ENCODE measurements at places on chromosomes 5 and 9.

DNA sequence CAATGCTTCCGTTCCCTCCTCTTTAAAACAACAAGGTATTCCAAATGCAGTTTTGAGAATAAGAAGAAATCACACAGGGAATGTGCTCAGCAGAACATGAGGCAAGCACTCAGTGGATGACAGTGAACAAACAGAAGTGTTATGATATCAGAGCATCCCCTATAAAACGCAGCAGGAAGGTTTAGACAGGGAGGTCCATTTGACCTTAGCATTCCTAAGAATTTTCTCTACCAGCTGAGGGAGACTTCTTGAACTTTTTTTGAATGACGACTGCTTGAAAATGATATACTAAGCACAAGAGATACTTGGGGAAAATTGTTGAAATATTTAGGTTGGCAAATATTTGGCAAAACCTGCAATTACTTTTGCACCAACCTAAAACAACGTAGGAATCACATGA, 3.9 kb downstream of the AMACR start:
- no peak for DNase-seq

DNA sequence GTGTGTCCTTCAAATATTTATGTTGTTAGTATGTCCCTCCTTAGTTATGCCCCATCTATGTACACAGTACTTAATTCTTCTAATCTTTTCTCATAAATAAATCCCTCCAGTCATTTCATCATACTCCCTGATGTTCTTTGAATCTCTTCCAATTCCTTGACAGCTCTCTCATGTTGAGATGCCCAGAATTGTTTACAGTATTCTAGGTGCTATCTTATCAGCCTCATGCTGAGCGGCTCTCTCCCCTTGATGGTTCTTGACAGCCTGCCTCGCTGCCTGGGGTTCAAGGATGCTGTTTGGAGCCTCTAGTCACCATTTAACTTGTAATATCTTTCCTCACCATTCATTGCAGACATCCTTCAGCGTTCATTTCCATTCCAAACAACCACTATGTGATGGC, 799.2 kb downstream of the BRINP1 start:
- no peak for DNase-seq

DNA sequence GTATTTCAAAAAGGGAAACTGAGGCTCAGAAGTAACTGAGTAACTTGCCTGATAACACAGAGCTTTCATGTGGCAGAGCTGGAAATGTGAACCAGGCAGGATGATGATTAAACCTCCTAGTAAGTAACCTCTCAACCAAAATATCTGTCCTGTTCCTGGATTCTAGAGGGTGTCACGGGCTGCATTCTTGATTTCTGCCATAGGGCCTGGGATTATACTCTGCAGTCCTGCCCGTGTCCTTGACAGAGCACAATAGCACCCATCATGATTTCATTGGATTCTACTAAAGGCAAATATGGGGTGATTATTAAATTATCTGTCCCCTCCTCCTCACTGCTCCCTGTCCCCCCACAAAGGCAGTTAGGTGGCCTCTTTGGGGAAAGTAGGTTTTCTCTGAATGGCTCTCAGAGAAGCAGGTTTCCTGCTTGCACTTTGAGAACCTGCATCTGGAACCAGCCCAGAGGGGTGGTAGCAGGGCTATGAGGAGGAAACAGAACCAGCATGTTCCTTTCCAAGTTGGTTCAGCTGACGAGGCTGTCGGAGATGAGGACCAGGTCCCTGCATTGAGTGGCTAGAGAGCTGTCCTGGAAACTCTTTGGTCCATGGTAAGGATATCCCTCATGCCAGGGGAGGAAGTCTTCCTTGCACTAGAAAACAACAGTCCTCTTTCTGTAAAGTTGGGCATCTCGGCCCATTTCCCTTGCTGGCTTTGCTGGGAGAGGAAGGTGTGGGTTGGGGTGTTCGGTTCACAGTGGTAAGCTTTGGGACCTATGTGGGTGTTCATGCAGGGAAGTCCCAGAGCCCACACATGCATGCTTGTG, 36.6 kb downstream of the PPARGC1B start:
- no peak for DNase-seq

- DNase-seq = no peak
Observed at GRCh38 chr5:135034236-135034962, 371 bp upstream of the PITX1 start.

DNA sequence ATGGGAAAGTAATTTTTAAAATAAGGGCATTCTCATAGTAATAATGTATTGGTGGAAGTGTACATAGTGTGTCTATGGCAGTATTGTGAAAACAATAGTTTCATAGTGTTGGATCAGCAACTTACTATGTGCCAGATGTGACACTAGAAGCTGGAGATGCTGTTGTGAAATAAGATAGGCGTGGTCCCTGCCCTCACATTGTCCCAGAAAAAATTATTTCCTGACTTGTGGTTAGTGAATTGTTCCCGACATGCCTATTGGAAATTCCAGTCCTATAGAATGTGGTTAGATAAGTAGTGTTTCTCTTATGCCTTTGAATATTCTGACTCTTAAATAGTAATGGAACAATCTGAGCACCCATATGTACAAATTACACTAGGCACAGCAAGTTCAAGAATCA, 55.3 kb upstream of the MTAP start:
- DNase-seq = no peak

DNA sequence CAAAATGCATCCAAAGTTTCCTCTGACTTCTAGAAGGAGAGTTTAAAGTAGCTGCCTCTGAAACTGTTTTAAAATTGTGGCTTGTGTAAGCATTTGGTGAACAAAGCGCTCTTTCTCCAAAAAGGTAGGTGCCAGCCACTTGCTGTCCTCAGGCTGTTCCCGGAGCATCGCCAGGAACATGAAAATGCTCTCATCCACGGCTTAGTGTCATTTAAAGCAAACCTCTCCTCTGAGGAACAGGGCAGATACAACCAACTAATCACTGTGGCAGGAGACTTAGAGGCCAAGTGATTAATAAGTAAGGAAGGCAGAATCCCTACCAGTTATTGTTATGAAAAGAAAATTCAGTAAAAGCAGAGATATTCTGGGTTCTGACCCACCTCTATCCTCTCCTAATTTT, 165.6 kb downstream of the DCP2 start:
- DNase-seq = no peak

DNA sequence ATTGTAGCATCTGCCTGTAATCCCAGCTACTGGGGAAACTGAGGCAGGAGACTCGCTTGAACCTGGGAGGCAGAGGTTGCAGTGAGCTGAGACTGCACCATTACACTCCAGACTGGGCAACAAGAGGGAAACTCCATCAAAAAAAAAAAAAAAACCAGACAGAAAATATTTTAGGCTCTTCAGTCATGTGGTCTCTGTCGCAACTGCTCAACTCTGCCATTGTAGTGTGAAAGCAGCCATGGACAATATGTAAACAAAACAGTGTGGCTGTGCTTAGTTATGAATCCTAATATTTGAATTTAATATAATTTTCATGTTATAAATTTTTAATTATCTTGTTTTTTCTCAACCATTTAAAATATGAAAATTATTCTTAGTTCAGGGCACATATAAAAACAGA, 38.4 kb downstream of the ZFAND5 start:
- no peak for DNase-seq

- no peak for DNase-seq
Observed at GRCh38 chr5:158736150-158736870, 363.4 kb downstream of the EBF1 start.

- DNase-seq = no peak
Observed at GRCh38 chr9:18438300-18438925, 35.5 kb upstream of the ADAMTSL1 start.

DNA sequence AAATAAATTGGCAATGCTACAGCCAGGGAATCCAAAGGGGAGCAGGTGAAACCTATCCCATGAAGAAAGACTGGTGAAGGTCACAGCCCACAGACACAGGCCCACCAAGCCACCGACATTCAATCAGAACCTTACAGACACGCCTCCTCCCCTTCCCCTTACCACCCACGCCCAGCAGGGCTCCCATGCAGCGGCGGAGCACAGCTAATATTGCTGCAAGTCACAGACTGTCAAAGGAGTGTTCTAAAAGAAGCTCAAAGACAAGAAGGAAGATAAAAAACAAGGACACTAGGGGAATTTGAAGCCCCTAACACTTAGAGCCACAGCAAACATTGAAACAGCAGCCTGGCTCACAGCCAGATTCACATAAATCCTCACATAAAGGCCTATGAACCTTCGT, 91.2 kb downstream of the MED10 start:
- no peak for DNase-seq

GRCh38 chr5:130747556-130747955, 417.5 kb downstream of the HINT1 start:
- no peak for DNase-seq

DNA sequence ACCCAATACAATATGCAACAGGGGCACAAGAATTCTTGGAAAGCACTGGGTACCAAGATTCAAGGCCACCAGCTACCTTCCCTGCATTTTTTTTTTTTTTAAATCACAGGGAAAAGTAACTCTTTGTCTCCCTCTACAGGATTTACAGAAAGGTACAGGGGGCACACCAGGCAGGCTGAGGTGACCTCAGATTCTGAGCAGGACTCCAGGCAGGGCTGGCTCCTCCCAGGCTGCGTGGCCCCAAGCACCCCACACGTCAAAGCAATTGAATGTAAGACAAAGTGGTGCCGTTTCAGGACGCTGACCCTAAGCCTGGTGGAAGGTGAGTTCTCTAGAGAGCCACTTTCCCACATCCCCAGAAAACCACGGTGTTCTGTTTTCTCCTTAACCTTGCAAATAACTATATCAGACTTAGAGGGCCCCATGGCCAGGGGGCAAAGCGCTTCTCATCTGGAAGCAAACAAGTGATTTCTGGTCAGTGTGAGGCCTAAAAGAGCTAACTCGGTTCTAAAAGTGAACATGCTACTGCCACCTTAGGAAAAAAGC, 222.6 kb downstream of the ROR2 start:
- DNase-seq = peak; percentile 26

DNA sequence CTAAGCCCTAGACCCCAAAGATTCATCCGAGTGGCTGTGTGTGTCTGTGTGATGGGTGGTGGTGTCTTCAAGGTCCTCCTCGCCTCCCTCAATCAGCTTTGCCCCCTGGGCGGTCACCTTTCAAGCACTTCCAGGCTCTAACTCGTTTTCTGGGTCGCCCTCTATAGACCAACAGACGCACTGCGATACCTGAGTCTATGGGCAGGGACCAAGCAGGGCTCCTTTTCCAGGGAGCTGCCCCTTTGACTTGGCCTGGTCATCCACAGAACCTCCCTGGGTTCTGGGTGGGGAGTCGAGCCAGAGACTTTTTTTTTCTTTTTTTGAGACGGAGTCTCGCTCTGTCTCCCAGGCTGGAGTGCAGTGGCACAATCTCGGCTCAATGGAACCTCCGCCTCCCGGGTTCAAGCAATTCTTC, 1.1 kb downstream of the SLC27A4 start:
- DNase-seq = peak; percentile 52

- no peak for DNase-seq
Observed at GRCh38 chr5:39452846-39453245, 28.1 kb upstream of the DAB2 start.

DNA sequence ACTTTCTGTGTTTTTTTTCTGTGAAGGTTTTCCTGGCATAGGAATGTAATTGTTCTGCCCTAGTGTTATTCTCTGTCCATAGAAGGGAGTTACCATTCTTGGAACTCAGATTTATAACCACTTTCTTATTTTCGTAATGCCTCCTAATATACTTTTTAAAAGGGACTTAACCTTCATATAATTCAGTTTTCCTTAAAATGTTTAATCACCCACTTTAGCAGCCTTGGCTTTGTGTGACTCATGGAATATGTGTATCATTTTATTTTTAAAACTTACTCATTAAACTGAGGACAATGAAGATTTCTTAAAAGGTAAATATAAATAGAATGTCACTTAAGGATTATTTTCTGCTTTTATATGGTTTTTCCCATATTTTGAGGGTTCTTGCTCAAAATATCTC, 50.0 kb downstream of the RAI14 start:
- no peak for DNase-seq

GRCh38 chr9:3281399-3281798, 244.4 kb downstream of the RFX3 start:
- DNase-seq = no peak

DNA sequence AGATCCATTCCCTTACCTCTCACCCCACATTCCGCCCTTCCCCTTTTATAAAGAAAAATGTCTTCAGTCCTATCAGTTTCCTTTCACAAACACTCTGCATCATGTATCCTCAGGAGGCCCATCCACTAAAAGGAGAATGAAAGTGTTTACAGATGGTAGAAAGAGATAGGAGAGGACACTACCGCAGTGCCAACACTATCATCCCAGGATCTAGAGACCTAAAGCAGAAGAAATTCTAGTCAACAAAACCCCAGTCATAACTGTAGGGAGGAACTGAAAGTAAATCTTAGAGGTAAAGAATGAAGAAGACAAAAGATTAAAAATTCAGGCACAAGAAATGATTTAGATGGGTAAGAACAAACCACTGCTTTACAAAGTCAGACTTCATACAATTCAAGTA, 114.1 kb downstream of the MLLT3 start:
- DNase-seq = no peak

GRCh38 chr5:102663749-102664530, 91.2 kb upstream of the PAM start:
- no peak for DNase-seq

- no peak for DNase-seq
Observed at GRCh38 chr9:26516773-26517343, 375.7 kb downstream of the CAAP1 start.

- DNase-seq = no peak
Observed at GRCh38 chr9:134051319-134051718, 16.5 kb downstream of the BRD3 start.

GRCh38 chr5:122311497-122311960, 508 bp upstream of the SNCAIP start:
- DNase-seq = no peak

- DNase-seq = peak; percentile 60
Observed at GRCh38 chr9:113580041-113580953, 116.8 kb downstream of the RGS3 start.

DNA sequence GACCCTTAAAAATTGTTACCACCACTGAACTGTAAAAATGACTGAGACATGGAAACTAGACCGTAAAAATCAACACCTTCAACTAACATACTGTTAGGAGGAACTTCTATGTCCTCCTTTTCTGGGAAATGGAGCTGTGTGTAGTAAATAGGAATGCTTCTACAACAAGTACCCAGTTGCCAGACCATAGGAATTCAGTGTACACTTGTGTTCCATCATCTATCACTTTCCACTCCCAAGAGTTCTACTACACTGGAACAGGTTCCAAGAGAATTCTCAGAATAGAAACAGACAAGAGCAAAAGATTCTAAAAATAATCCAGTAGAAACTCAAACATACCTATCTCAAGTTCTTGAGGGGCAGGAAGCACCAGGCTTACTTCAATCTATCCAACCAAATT, 23.6 kb downstream of the UBAP2 start:
- DNase-seq = no peak

DNA sequence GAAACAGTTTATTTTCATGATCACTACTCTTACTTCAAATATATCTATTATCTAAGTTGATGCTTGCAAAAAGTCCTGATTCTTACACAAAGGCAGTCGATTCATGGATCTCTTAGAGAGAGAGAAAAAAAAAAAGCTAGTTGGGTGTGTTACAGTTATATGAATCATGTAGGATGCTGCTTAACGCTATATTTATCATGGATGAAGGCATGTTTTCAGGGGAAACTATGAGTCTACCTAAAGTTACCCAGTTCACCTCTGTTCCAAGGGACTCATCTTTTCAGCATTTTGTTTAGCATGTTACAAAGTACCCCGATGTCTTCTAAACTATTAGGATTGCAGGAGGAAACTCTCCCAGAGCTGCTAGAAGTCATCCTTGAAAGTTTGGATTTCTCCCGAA, 13.5 kb downstream of the TMC1 start:
- no peak for DNase-seq
